CD4-positive, alpha-beta T cell treated with Interleukin-12 subunit alpha and Interleukin-12 subunit beta, for 1 hour (primary cell): ENCODE measurements at places on chromosomes 13 and 19.
A peak's percentile ranks its signal among the peaks of the same experiment; 100 is the strongest.

DNA sequence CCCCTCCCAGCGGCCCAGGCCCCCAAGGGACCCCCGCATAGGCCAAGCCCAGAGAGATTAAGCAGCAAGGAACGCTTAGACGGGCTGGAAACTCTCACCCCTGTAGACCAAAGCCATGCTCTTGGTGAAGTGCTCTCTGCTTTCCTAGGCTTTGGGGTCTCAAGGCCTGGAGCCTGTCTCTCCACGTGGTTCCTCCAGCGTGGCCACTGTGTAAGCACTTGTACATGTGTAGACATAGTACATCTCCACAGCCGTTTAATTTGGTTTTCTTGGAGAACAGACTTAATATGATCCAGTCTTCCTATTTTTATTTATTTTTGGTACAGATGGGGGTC, 1.1 kb downstream of the NUDT19 start:
- no peak for DNase-seq

DNA sequence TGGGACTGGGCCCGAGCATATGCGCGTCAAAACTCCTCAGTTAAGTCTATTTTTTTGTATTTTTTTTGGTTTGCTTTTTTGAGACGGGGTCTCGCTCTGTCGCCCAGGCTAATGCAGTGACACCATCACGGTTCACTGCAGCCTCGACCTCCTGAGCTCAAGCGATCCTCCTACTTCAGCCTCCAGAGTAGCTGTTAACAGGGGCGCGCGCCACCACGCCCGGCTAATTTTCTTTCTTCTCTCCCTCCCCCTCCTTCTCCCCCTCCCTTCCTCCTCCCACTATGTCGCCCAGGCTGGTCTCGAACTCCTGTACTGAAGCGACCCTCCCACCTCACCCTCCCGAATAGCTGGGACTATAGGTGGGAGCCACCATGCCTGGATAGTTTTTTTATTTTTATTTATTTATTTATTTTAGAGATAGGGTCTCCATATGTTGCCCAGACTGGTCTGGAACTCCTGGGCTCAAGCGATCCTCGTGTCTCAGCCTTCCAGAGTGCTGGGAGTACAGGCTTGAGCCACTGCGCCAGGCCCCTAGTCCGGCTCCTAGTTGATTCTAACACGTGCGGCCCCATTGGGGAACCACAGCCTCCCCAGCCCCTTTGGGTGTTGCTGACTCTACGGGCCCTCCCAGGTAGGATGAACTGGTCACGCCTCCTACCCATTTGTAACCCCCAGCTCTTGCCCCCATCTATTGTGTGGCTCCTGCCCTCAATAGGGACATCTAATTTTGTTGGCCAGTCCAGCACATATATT, 806 bp upstream of the ZNF837 start:
- no peak for DNase-seq

GRCh38 chr19:45087531-45087930, 5.4 kb upstream of the PPP1R37 start:
- peak; percentile 83 for DNase-seq

- no peak for DNase-seq
Measured at GRCh38 chr19:39144290-39145071, 18.9 kb downstream of the PAK4 start.
